ENCODE measurements at places on chromosomes 7 and 10. TPM values are rescaled to one million over a fixed set of nuclear protein-coding genes. Genes with fewer than 3 reads are reported as not detected.

DNA sequence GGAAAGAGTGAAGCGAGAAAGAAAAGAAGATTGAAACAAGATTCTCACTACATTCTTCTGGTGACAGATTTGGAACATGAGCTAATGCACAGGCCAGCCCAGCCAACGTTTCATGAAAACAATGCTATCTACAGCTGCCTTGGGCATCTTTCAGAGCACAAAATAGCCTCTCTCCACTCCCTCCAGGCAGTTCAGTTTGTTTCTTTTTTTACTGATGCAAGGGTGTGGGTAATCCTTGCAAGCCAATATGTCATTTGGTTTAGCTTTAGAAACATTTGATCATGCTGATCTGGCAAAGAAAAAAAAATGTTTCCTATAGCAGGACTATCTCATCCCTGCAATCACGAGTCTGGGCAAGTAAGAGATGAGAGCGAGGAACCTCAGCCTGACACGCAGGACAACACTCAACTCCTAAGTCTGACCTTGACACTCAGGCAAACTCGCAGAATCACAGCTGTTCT, 35.9 kb downstream of the SVIL start:
- DNase-seq: peak; percentile 75

DNA sequence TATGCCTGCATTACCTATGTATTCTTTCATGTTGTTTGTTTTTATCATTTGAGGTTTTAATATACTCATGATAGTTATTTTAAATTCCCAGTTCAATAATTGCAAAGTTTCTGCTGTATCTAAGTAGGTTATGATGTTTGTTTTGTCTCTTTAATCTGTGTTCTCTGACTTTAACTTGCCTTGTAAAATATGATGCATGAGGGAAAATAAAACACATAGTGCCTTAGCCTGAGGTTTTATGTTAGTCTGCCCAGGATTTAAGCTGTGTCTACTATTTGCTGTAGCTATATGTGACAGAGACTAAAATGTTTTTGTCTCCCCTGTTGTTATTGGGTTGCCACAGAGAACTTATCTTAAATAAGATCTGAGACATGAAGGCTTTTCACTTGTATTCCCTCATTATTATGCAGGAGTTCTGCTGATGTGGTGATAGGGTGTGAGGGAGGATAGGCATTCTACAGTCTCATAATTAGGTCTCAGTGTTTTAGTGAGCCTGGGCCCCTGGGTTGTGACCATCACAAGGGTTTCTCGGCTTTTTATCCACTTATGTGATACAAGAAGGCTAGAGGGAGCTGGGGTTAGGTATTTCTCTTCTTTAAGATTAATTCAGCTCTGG, 582.5 kb downstream of the CNTNAP2 start:
- no peak for DNase-seq

- DNase-seq: no peak
Observed at GRCh38 chr7:69816501-69816900, 218.2 kb downstream of the AUTS2 start.

The MYOZ1 gene
- not detected for total RNA-seq

- no peak for DNase-seq
Observed at GRCh38 chr10:50653142-50653541, 29.4 kb upstream of the SGMS1 start.

- no peak for DNase-seq
Observed at GRCh38 chr10:122087436-122087835, 98.5 kb downstream of the TACC2 start.

The CRYGN gene
- not detected for total RNA-seq

The SEMA3E gene
- 4.4 TPM for total RNA-seq

- DNase-seq: no peak
Observed at GRCh38 chr7:54847921-54848320, 88.9 kb upstream of the SEC61G start.

GRCh38 chr7:42012786-42013360, 224.1 kb downstream of the GLI3 start:
- DNase-seq: no peak

The LBX1 gene
- total RNA-seq: not detected

GRCh38 chr7:148773334-148773733, 74.6 kb downstream of the CUL1 start:
- no peak for DNase-seq

- DNase-seq: no peak
Observed at GRCh38 chr7:132783824-132784223, 207.6 kb upstream of the PLXNA4 start.

GRCh38 chr10:71963351-71964097, 671 bp upstream of the CHST3 start:
- DNase-seq: no peak

- DNase-seq: no peak
Observed at GRCh38 chr7:40137563-40137962, 2.8 kb downstream of the SUGCT start.

DNA sequence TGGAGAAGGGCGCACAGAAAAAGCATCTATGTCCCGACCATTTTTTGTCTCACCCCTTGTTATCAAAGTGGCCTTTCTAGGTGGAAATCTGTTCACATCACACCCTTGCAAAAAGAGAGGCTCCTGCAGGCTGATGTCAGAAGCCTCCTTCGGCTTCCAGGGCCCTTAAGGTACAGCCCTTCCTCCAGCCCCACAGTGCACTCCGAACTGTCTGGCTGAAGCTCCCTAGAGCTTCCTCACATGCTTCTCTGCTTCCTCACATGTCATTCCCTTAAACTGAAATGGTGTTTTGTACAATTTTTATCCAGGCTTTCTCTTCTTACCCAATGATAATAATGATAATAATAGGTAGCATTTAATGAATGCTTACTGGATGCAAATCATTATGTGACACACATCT, 210.3 kb downstream of the INHBA start:
- no peak for DNase-seq

GRCh38 chr10:33332183-33333065, 2.0 kb downstream of the NRP1 start:
- no peak for DNase-seq

GRCh38 chr10:34637418-34637911, 177.6 kb downstream of the PARD3 start:
- DNase-seq: no peak

The NXPH1 gene
- total RNA-seq: 0.25 TPM

GRCh38 chr10:59283456-59284091, 78.8 kb downstream of the FAM13C start:
- no peak for DNase-seq

The HMX2 gene
- not detected for total RNA-seq

GRCh38 chr10:71081912-71082311, 130.5 kb upstream of the UNC5B start:
- DNase-seq: peak; percentile 81

- no peak for DNase-seq
Observed at GRCh38 chr10:74888962-74889661, 62.7 kb downstream of the KAT6B start.

DNA sequence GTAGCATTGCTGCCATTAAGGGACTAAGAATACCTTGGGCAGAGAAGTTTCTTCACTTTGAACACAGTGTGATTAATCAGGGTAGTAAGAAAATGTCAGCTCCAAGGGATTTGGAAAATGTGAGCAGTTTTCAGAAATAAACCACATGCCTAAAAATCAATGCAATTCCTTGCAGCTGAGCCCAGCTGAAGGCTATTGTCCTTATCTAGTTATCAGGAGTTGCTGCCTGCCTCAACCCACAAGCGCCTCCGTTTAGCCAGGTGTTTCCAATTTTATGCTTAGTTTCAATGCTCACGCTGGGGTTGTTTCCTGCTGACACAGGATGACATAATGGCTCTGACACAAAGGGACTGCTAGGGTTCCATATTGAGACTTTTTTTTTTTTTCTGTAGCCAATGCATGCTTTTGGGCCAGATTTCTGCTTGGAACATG, 132.3 kb upstream of the ANK3 start:
- DNase-seq: no peak

DNA sequence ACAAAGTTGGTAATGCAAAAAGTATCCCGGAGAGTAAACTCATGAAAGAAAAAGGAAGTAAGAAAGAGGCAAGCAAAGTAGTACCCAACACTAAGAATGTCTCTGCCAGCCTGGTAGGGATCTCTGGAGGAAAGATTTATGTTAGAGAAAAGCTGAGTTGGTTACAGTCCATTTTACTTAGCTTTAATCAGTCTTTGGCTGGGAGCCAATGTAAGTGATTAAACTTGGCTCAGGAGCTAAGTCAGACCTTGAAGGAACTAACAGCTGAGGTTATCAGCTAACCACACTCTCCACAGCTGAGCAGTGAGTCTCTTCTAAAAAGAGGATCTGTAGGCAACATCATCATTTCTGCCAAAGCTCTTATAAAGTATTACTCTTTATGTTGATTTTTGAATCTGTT, 148.0 kb downstream of the ANKRD7 start:
- DNase-seq: no peak

DNA sequence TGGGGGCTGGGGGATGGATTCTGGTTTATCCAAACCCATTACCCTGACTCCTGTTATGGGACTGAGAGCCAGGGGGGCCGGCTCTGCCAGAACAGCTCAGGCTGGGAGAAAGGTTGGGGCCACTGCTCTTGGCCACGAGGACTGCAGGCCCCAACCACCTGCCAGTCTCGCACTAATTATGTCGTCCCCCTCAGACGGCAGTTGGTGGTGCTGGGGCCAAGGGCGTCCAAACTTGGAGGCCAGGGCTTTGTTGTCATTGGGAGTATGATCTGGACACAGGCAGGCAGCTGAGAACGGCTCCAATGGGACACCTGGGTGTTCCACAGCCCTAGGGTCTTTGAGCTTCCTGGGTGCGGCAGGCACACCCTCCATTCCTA, 34.7 kb downstream of the DRGX start:
- DNase-seq: peak; percentile 32

The ITPRID1 gene
- total RNA-seq: not detected

GRCh38 chr10:30645340-30645827, 15.8 kb upstream of the LYZL2 start:
- DNase-seq: no peak

The BHLHA15 gene
- total RNA-seq: not detected

- no peak for DNase-seq
Observed at GRCh38 chr10:1882180-1882579, 144.9 kb upstream of the ADARB2 start.

DNA sequence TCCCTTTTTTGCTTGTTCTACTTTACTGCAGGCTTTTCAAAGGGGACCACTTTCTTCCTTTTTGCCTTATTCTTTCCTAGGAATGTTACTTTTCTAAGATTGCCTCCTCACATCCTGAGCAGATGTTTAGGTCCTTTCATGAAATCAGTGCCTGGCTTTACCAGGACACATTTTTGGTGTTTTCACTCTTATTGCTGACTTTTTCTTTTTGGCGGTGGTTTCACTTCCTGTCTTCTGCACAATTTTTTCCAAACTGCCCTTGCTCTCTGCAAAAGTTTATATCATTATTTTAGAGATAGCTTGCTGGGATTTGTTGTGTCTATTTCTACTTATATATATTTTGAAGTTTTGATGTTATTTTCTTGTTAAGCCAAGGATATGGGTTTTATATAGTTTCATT, 332.2 kb upstream of the MTPN start:
- DNase-seq: no peak

DNA sequence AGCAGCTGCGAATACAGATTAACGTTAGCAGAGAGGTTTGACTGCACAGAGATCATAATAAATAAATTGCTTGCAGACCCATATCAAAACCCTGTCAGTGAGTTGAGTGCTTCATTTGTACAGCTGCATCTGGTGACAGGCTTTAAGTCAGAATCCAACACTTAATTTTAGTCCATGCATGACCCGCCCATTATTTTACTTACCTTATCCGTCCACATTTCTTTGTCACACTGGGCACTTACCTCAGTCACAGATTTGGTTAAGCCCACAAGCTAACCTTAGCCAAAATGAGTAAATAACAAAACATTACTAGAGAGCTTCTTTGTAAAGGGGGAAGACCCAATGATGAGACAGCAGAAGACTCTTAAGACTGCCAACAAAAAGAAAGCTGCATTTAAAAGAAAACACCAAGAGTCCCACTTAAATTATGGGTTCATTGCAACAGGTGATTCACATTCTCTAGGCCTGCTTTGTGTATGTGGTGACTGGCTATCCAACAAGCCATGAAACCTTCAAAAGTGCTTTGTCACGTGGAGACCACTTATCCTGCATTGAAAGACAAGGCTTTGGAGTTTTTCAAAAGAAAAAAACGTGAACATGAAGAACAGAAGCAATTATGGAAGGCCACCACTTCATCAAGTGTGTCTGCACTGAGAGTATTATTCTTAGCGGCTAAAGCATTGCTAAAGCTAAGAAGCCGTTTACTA, 32.2 kb downstream of the PHTF2 start:
- DNase-seq: no peak

DNA sequence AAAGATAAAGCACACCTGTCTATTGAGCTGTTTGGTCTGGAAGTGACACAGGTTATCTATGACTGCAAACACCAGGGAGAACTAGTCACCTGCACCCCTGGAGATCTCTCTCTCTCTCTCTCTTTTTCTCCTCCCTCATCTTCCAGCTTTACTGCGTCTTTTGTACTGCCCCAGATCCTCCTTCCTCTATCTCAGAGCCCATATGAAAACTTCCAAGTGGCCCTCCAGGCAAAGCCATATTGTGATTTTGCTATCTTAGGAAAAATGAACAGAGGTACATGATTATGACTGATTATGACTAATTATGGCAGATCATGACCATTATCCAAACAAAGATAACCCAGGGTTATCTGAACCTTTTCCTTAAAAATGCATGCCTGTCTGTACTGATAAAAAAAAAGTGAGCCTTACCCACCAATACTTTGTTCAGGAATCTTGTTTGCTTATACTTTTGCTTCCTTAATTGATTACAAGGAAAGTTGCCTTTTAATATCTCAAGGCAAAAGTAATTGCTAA, 12.6 kb upstream of the EPHB6 start:
- no peak for DNase-seq

The CCL24 gene
- not detected for total RNA-seq

- DNase-seq: no peak
Observed at GRCh38 chr7:584820-585219, 65.2 kb upstream of the PDGFA start.

The WEE2 gene
- total RNA-seq: not detected

GRCh38 chr10:119505588-119506315, 36.8 kb downstream of the RGS10 start:
- no peak for DNase-seq

DNA sequence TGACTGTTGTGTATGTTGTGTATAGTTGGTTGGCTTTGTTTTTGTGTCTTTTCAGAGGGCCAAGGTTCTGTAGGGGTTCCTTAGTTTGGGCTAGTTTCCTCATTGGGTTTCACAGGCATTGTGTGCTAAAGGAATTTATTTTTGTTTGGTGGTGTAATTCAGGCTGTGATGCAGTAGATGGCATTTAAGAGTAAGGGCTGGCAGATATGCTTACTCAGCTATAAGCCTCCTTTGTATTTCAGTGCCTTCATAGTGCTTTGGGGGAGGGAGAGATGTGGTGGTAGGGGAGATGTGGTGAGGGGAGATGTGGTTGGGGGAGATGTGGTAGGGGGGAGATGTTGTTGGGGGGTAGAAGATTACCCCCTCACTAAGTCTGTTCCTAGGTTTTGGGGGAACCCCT, 91.7 kb downstream of the SLC25A40 start:
- DNase-seq: no peak

- peak; percentile 94 for DNase-seq
Observed at GRCh38 chr7:22854158-22855048, 31.8 kb upstream of the TOMM7 start.

- no peak for DNase-seq
Observed at GRCh38 chr7:112031689-112032088, 174.5 kb downstream of the DOCK4 start.

Data from vagina (tissue), 2 donors.